ENCODE measurements at places on chromosomes 1 and 21. TPM values are rescaled to one million over a fixed set of nuclear protein-coding genes. Genes with fewer than 3 reads are reported as not detected.

- DNase-seq, result no peak
Observed at GRCh38 chr21:24204641-24205040, 1402.6 kb downstream of the MRPL39 start.

The LCE1A gene
- not detected for total RNA-seq

GRCh38 chr1:227939791-227940771, 7.7 kb downstream of the WNT9A start:
- peak; percentile 41 for DNase-seq

DNA sequence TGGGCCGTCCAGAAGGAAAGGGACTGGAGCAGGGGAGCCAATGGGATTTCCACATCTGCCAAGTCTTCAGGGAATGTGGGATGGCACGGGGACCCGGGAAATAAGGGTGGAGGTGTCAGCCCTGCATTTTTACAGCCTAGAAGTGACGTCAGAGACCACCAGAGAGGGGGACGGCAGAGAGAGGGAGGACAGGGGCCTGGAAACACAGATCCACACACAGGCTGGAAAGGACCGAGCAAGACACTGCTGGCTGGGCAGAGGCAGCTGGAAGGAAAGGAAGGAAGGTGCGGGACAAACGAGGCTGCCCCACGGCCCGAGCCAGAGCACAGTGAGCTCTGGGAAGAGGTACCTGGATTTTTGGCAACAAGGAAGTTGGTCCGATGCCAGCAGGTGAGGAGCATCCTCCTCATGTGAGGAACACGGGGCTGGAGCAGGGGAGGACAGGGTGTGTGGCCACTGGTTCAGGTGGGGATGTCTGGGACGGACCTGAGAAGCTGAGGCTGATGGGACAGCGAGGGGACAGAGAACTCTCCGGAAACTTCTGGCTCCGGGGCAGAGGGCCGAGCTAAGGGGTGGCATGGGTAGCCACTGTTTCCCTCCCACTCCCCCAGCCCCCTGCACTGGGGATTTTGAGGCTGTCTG, 138.3 kb downstream of the PGBD5 start:
- DNase-seq, result peak; percentile 45

GRCh38 chr1:118081387-118081786, 103.6 kb downstream of the SPAG17 start:
- no peak for DNase-seq

DNA sequence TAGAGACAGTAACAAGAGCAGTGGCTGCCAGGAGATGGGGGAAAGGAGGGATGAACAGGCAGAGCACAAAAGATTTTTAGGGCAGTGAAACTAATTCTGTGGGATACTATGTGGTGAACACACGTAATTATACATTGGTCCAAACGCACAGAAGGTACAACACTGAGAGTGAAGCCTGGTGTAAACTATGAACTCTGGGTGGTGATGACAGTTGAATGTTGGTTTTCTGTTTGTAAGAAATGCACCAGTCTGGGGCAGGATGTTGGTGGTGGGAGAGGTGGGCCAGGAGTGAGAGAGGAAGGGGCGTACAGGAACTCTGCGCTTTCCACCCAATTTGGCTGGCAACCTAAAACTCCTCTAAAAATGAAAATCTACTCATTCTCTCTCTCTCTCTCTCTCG, 50.2 kb upstream of the TIAM1 start:
- DNase-seq, result no peak

GRCh38 chr1:246063013-246063616, 444.0 kb downstream of the SMYD3 start:
- no peak for DNase-seq
